ENCODE measurements at places on chromosomes 4 and X.

DNA sequence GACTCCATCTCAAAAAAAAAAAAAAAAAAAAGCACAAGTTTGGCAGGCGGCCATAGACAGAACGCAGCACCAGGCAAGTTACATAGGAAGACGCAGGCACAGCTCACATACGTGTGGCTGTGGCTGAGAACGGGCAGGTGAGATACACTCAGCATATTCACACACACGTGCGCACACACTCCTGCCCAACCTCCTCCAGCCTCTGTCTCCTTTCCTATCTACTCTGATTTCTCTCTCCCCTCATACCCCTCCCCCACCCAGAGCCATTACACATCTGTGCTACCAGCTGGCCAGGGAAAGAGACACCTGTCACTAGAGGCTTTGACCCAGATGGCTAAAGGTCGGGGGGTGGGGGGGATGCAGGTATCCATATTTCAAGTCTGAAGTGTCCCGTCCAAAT, 2.2 kb upstream of the SLC38A5 start:
- DNase-seq = no peak

DNA sequence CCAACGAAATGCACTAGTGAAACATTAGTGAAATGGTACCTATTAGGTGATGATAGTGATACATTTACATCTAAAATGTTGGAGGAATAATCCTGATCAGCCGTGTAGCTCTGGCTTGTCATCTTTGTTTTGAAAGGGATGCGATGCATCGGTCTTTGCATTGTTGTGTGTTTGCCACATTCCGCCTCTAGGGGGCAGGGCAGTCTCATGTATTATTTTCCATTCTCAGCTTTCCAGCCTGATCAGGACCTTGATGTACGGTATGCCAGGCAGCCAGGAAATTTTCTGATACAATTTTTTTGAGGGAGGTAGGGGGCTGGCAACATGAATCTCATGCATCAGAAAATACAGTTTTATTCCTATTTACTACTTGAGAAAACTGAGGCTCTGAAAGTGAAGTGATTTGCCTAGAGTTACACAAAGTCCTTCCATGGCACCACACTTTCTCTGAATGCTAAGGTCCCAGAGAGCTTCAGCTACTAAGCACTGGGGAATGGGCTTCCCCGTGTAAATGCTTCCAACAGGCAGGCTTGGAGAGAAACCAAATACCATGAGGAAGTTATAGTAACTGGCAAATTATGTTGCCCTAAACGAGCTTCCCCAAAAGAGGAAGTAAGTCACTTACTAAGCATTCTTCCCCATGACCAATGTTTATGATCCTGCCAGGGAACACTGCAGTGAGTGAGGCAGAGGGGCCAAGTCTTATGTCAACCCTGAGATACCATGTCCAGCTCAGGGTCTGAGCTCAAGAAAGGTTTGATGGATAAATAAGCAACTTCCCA, 31.8 kb upstream of the IQSEC2 start:
- peak; percentile 87 for DNase-seq

- peak; percentile 5 for DNase-seq
Measured at GRCh38 chr4:53590187-53590586, 1.1 kb downstream of the LNX1 start.

GRCh38 chr4:122783301-122784215, 43.1 kb upstream of the FGF2 start:
- peak; percentile 75 for DNase-seq

GRCh38 chr4:78756776-78757175, 19.4 kb upstream of the BMP2K start:
- DNase-seq = no peak

- no peak for DNase-seq
Measured at GRCh38 chr4:104188301-104188700, 306.4 kb downstream of the CXXC4 start.

GRCh38 chr4:184503869-184504300, 29.5 kb upstream of the IRF2 start:
- peak; percentile 74 for DNase-seq

- DNase-seq = no peak
Measured at GRCh38 chrX:94524867-94525266, 850.9 kb downstream of the FAM133A start.

DNA sequence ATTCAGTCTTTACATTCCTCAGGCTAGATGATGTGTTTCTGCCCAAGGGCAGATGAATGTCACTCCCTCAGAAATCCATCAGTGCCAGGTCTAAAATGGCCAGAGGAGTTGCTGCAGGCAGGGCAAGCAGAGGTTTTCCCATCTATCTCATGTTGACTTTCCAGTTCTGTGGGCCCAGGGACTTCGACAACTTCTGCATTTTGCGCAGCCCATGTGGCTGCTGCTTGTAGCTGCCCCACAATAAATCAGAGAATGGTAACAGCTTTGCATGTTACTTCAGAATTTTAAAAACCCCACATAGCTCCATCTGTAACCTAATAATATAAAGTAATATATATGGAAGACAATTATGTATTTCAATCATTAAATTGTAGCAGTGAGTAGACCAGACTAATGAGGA, 1367.7 kb upstream of the AGA start:
- DNase-seq = no peak

DNA sequence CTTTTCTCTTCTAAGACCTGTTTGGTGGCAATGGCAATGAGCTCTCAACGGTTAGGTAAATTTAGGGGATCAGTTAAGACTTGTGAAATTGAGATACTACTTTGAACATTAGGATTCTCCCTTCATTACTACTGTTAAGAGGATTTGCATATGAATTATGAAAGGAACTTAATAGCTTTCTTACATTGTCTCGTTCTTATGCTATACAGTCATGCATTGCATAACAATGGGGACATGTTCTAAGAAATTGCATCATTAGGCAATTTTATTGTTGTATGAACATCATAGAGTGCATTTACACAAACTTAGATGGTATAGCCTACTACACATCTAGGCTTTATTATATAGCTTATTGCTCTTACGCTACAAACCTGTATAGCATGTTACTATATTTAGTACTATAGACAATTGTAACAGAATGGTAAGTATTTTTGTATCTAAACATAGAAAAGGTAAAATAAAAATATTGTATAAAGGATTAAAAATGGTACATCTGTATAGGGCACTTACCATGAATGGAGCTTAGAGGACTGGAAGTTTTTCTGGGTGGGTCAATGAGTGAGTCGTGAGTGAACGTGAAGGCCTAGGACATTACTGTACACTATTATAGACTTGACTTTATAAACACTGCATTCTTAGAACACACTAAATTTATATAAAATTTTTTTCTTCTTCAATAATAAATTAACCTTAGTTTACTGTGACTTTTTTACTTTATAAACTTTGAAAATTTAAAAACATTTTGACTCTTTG, 62.5 kb downstream of the PAQR3 start:
- no peak for DNase-seq

GRCh38 chrX:136228839-136229207, 22.4 kb downstream of the MAP7D3 start:
- no peak for DNase-seq

GRCh38 chr4:2132438-2132837, 73.3 kb downstream of the NAT8L start:
- DNase-seq = no peak

Measured in eye (tissue), 1 donor.